ENCODE measurements at places on chromosomes 6 and 20. TPM values are rescaled to one million over a fixed set of nuclear protein-coding genes. Genes with fewer than 3 reads are reported as not detected.

The DNAAF9 gene
- total RNA-seq = 17.6 TPM

The OOEP gene
- 0.43 TPM for total RNA-seq

The FKBP1C gene
- total RNA-seq = 1.2 TPM

The BAK1 gene
- 13.6 TPM for total RNA-seq

The FANCE gene
- 6.3 TPM for total RNA-seq

The TNFRSF21 gene
- 29.9 TPM for total RNA-seq

The PSORS1C1 gene
- 9.4 TPM for total RNA-seq

The BCL2L1 gene
- 131 TPM for total RNA-seq

The XKR7 gene
- not detected for total RNA-seq

The MCHR2 gene
- total RNA-seq = not detected

The RBPJL gene
- not detected for total RNA-seq

The BANF2 gene
- not detected for total RNA-seq

The AGPAT1 gene
- total RNA-seq = 34.1 TPM

The C6orf89 gene
- 52.2 TPM for total RNA-seq

The MSH5 gene
- total RNA-seq = 52.4 TPM

The TSPO2 gene
- total RNA-seq = not detected

The SEMG1 gene
- total RNA-seq = not detected

The C6orf163 gene
- 1.6 TPM for total RNA-seq

The MAFB gene
- total RNA-seq = 41.4 TPM

The BEND3 gene
- total RNA-seq = 2.8 TPM

The GPR63 gene
- total RNA-seq = 0.69 TPM

The UBE2V1 gene
- 62.9 TPM for total RNA-seq

The FAM83C gene
- not detected for total RNA-seq

The RAD21L1 gene
- not detected for total RNA-seq

The PRR18 gene
- not detected for total RNA-seq

The VGLL2 gene
- total RNA-seq = not detected

The PGC gene
- 241 TPM for total RNA-seq

The RIN2 gene
- total RNA-seq = 89.5 TPM

The RBBP8NL gene
- total RNA-seq = not detected

The HLA-B gene
- total RNA-seq = 1,716 TPM

The MDC1 gene
- total RNA-seq = 16.1 TPM

The SLC22A7 gene
- not detected for total RNA-seq

The TREML1 gene
- not detected for total RNA-seq

The TCEA2 gene
- total RNA-seq = 25.8 TPM

The OR12D3 gene
- total RNA-seq = not detected

The RAB44 gene
- total RNA-seq = 1.6 TPM

The RHAG gene
- not detected for total RNA-seq

The HLA-DOA gene
- total RNA-seq = 24.5 TPM

The ARHGAP40 gene
- 0.59 TPM for total RNA-seq

The SAMD5 gene
- 8.8 TPM for total RNA-seq

The FABP7 gene
- total RNA-seq = not detected

The EMILIN3 gene
- not detected for total RNA-seq

The DUSP22 gene
- total RNA-seq = 59.3 TPM

The EPM2A gene
- total RNA-seq = 22.0 TPM

The SLC26A8 gene
- 0.69 TPM for total RNA-seq

The RGS17 gene
- 0.15 TPM for total RNA-seq

The HLA-DRB5 gene
- 62.6 TPM for total RNA-seq

The RBBP9 gene
- 16.9 TPM for total RNA-seq

The GFOD1 gene
- 27.3 TPM for total RNA-seq

The CDH4 gene
- not detected for total RNA-seq

The ADAM33 gene
- 2.3 TPM for total RNA-seq

The MATN4 gene
- 0.30 TPM for total RNA-seq

The SUPT3H gene
- 8.3 TPM for total RNA-seq

The CD164 gene
- 176 TPM for total RNA-seq

The NCOA3 gene
- total RNA-seq = 40.1 TPM

The PFDN6 gene
- 41.3 TPM for total RNA-seq

Measured in upper lobe of left lung (tissue), 6 donors.